Head of caudate nucleus (tissue), 42 donors: ENCODE measurements at places on chromosomes 7 and 10.

DNA sequence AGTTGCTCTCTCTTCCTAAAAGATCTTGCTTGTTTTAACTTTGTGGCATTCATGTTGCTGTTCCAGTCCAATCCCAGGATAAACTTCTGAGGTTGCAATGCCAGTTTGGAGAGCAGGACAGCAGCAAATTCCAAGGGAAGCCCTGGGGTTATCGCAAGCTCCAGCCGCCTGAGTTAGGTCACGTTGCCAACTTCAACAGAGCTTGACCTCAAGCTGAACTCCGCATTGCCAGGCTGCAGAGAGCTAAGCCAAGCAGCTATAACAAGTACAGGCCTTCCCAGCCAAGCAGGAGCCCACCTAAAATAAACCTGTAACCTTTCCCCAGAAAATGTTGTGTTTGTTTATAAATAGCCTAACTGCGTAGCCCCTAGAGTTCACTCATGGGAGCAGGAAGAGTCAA lies 138.9 kb upstream of the LYZL1 start:
- no peak for DNase-seq

DNA sequence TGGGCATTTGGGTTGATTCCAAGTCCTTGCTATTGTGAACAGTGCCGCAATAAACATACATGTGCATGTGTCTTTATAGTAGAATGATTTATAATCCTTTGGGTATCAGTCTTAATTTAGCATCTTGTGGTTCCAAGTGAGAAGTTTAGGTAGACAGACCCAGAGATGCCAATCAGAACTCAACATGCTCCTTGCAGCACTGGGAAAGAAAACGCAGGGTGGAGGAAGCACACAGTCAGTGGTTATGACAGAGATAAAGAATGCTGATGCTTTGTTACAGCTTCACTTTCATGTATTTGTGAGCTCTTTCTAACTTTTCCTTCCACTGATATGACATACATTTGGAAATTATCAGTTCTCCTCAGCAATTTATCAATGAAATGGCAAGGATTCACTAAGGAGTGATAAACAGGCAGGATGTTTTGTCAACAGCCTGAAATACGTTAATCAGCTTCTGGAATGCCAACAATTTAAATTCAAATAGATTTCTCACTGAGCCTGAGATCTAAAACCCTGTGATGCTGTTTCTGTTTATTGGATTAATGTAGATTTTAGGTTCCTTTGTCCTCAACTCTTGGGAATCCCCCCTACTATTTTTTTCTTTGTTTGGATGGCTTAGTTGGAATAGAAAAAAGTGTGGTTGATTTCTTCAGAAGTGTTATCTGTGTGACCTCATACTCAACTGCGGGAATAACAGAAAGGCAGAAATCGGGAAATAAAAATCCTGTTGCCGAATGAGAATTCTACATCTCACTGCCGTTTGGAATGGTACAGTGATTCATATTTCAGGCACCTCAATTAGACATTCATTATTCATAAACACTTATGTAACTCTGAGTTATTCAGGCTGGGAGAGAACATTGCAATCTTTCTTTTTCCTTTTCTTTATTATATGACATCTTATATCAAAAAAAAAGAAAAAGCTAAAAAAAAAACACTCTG lies 675.0 kb downstream of the CNTNAP2 start:
- DNase-seq: no peak

GRCh38 chr10:129029851-129030602 lies 437.0 kb upstream of the MGMT start:
- no peak for DNase-seq

DNA sequence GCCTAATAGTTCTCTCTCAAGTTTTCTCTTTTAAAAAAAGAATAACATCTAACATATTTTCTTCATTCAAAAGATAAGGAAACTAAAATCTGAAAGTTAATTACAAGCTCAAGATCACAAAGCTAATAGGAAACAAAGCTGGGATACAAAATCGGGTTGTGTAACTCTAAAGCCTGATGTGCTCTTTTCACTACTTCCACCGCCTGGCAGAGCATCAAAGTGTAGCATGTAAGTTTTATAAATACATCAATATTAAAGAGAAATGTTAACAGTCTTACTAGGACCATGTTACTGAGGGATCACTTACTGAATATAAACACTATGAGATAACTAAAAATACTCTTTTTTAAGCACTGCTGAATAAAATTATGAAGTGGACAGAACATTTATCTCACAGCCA lies 97.2 kb downstream of the KMT2C start:
- DNase-seq: no peak

GRCh38 chr10:9743639-9744038 lies 1274.0 kb upstream of the CELF2 start:
- DNase-seq: no peak
